ENCODE measurements at places on chromosomes 7 and 10.

GRCh38 chr7:84022684-84023308 lies 171.8 kb downstream of the SEMA3A start:
- no peak for DNase-seq

DNA sequence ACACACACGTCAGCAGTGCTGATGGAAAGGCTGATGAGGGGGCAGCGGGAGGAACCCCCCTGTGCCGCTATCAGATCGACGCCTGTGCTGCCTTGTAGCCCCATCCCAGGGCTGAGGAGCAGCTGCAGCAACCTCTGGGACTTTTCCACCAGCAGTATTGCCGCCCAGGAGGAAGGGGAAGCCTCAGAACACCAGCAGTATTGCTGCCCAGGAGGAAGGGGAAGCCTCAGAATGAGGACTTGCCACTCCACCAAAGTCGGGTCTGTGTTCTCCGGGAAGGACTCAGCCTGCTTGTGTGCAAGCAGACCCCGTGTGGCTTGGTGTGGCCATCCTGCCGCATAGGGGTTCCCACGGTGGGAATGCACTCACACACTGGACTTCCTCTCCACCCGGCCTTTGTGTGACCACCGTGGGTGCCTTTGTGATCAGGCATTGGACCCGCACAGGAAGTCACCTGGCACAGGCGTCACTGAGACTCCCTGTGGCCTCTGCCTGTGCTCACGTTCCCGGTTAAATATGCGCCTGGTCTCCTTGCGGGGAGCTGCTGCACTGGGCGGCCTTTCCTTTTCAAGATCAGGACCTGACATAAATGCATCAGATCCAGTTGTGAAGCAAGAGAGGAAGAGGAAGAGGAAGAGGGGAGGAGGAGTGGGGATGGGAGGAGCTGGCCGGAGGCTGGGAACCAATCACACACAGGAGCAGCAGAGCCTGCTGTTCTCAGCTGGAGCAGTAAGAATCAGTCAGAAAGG lies 248.5 kb downstream of the DNAJB6 start:
- DNase-seq: no peak

DNA sequence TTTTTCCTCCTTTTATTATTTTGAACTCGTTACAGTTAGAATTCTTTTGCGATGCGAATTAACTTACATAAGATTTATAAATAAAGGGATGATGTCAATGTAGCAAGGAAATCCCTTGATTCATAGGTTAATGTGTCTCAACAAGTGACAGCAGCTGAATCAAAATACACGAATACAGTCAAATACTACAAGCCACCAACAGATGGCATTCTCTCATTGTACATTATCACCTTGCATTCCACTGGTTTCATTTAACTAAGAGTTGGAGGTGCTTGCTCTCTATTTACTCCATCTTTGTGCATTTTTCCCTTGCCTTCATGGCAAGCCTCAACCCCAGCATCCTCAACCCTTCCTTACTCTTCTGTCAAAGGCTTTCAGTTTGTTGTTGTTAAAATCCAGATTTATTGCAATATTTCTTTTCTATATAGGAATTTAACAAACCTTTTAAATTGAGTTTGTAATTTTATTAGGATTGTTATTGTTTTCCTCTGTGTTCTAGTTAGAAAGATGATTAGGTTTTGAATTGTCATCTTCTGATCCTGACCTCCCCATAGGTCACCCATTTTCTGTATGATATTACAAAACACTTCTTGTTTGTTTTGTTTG lies 78.3 kb downstream of the SLC25A40 start:
- DNase-seq: peak; percentile 41

- DNase-seq: peak; percentile 29
Observed at GRCh38 chr10:99368646-99369045, 39.5 kb downstream of the CNNM1 start.
